ENCODE measurements at places on chromosomes 6 and 20.

DNA sequence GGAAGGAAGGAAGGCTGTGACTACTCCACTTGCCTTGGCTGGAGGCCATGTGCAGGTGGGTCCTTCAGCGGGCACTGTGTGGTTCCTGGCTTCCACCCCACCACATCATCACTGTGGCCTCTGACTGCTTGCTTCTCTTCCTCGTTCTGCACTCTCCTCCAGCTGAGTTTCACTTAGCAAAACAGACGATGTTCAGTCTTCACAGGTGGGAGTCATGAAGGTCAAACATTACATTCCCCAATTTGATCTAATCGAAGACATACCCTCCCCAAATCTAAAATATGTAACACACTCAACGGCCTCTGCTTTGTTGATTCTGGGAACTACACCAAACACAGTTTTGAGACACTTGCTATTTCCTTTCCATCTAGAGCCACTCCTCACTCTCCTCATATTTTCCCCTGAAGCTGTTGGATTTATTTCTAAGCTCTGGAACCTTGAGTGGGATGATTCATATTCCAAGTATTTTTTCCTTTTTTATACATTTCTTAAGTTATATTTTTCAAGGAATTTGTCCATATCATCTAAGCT, 132.5 kb upstream of the FOXA2 start:
- no peak for DNase-seq

DNA sequence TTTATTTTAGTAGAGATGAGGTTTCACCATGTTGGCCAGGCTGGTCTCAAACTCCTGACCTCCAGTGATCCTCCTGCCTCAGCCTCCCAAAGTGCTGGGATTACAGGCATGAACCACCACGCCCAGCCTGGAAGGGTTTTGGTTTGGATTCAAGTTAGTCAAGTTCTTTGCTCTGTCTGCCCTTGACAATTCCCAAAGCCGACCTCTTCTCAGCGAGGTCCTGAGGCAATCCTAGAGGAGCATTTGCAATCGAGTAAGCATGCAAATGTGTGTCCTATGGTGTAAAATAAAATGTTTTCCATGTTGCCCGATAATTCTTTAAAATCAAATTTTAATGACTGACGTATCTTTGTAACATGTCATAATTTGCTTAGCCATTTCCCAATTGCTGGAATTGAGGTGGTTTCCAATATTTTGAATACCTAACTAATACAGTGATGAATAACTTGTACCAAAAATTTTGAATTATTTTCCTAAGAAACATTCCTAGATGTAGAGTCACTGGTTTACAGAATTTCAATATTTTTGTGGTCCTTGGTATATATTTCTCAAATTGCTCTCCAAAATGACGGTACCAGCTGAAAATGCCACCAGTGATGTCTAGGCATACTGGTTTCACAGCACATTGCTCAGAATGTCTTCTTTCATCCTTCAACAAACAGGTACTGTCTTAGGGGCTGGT, 38.7 kb downstream of the GTF2H5 start:
- no peak for DNase-seq

DNA sequence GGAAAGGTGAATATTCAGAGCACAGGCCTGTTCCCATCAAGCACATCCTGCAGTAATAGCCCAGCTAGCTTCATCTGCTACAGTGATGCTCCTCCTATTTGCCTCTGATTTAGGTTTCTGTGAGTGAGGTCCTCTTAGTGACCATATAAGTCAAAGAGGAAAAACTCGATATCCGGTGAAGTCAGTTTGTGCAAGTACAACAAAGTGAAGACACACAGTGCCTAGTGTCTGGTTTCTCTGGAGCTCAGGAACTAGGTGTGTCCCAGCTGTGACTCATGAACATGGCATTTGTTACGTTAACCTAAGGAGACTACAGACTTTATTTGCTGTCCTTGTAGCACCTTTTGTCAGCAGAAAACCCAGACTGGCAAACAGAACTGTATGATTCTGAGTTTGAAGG, 33.9 kb downstream of the EDN1 start:
- no peak for DNase-seq

GRCh38 chr20:31605902-31606803, 1.1 kb downstream of the ID1 start:
- DNase-seq, result no peak

DNA sequence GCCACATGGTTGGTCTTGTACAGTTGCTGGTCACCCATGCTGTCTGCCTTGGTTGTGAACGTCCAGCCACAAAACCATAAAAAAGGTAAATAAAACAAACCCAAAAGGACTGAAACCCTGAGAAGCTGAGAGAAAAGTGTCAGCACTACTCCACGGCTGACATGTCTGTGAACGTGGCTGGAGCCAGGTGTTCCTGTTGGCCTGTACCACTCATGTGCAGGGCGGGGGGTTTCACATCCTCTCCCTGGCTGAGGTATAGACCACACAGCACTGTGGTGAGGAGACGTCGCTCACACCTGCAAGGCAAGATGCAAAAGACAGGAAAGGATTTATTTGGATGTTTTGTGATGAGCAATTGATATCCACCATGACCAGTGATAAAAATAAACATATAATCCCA, 51.9 kb upstream of the MRPS10 start:
- DNase-seq, result no peak
